Left lobe of liver (tissue), 2 donors: ENCODE measurements at places on chromosomes 12 and 14.
A peak's percentile ranks its signal among the peaks of the same experiment; 100 is the strongest.

- no peak for DNase-seq
Observed at GRCh38 chr14:39426605-39427004, 5.6 kb downstream of the FBXO33 start.

- no peak for DNase-seq
Observed at GRCh38 chr12:87758271-87758670, 270.9 kb downstream of the C12orf50 start.

GRCh38 chr12:63862187-63862968, 17.9 kb downstream of the SRGAP1 start:
- DNase-seq, result peak; percentile 80

DNA sequence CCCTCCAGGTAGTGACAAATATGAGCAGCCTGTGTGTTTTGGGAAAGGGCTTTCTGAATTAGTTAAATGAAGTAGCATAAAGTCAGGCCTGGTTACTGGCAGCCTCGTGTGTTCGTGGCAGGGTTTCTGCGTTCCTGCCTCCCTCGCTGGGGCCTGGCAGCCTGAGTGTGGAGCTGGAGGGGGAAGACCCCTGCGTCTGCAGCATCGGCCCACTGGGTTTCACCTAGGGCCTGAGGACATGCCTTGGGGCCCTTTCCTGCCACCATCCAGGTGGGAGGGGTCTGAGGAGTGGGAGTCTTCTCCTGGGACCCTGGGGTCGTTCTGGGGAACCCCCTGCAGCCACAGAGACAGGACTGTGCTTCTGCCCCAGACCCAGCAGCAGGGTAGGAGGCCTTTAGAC, 20.4 kb upstream of the AMN start:
- DNase-seq, result no peak
